ENCODE measurements at places on chromosomes 7 and 10.

DNA sequence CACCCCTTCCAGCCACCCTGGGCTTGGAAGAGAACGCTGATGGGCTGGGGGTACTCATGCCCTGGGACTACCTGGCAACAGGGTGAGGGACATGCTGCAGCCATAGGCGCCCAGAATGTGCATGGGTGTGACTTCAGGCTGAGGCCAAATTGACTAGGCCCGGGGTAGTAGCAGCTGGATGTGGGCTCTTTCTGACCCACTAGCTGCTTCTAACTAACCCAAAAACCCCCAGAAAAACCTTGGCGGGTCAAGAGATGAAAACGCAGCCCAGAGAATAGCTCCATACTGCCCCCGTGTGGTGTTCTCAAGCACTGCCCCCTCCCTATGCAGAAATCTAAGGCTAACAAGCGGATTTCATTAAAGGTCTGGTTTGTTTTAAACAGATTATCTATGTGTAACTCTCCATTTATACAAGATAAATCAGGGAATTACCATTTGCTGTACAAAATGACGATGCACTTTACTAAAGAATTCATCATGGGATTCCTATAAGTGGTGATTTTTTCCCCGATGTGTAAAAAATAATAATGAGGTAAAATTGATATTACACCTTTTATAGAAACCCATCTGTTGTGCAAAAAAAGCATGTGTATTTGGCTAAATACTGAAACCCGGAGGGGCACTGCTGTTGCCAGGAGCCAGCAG, 4.2 kb downstream of the SMARCD3 start:
- H3K27ac ChIP-seq = no peak overlapping the region
- H3K4me3 ChIP-seq = no peak overlapping the region
- no peaks in the 10 kb centered on the region for H3K27me3 ChIP-seq
- H3K36me3 ChIP-seq = no peaks in the 10 kb centered on the region
- peaks cover 55% of the 10 kb centered on the region for H3K4me1 ChIP-seq

- no peak overlapping the region for H3K27ac ChIP-seq
- H3K27me3 ChIP-seq = no peaks in the 10 kb centered on the region
- no peak for DNase-seq
- H3K4me3 ChIP-seq = no peak overlapping the region
These were observed 49.3 kb downstream of the TPK1 start for GRCh38 chr7:144786522-144786921.

DNA sequence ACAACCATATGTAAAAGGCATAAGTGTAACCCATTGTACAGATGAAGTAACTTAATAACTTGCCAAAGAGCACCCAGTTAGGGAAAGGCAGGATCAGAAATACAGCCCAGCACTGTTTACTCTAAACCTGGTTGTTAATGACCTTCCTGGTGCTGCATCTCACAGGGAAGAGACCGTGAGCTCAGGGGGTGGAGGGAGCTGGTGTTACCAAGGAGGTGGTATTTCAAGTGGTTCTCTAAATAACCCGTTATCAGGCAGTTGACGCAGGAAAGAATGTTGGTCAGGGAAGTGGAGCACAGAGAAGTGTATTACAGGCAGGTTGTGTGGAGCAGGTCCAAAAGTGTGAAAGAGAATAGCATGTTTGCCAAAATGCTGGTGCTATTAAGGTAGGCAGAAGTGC, 4.4 kb upstream of the ST7 start:
- H3K36me3 ChIP-seq = no peaks in the 10 kb centered on the region
- no peaks in the 10 kb centered on the region for H3K27me3 ChIP-seq
- DNase-seq = no peak
- H3K27ac ChIP-seq = no peak overlapping the region
- no peak overlapping the region for H3K4me3 ChIP-seq

- H3K27me3 ChIP-seq = no peaks in the 10 kb centered on the region
- H3K36me3 ChIP-seq = no peaks in the 10 kb centered on the region
- no peak for DNase-seq
- H3K4me3 ChIP-seq = no peak overlapping the region
These were observed 32.5 kb downstream of the MAP3K8 start for GRCh38 chr10:30466445-30466844.

GRCh38 chr7:1569016-1569415, 816 bp downstream of the PSMG3 start:
- DNase-seq = no peak
- peaks cover 5% of the 10 kb centered on the region for H3K36me3 ChIP-seq
- peak overlapping the region; percentile 85 for H3K27ac ChIP-seq
- H3K27me3 ChIP-seq = no peaks in the 10 kb centered on the region
- H3K4me1 ChIP-seq = peaks cover 7% of the 10 kb centered on the region

DNA sequence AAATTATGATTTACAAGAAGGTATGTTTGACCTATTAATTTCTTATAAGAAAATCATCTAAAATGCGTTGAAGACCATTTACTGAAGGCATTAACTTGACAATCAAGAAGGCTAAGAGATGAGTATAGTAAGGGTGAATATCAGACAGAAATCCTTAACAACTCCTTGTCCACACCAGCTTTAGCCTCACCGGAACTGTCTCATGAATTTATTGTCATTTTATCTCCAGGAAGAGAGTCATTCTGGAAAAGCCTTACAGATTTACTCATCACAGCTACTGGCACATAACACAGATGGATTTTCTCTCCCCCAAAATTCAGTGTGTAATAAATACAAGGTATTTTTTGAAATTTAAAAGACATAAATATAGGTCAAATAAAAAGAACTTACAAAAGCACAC, 129.4 kb upstream of the LSM8 start:
- H3K27ac ChIP-seq = no peak overlapping the region
- H3K36me3 ChIP-seq = no peaks in the 10 kb centered on the region
- H3K4me3 ChIP-seq = no peak overlapping the region

DNA sequence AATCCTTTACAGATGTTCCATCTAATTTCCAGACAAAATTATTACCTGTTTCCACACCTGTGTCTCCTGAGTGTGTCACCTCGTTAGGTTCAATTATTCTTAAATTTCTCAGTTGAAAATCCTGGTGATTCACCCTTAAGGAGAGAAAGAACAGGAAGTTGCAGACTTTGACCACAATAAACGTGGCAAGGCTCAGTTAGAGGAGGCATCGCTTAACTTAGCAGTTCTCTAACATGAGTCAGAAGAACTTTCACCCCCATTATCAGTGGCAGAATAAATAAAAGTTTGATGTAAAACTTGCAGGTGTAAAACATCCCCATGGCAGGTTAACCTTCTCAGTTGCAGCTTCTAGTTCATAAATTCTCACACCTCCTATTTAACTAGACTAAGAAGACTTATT, 8.3 kb downstream of the XPNPEP1 start:
- DNase-seq = peak; percentile 72
- no peaks in the 10 kb centered on the region for H3K27me3 ChIP-seq
- no peak overlapping the region for H3K4me3 ChIP-seq
- H3K36me3 ChIP-seq = no peaks in the 10 kb centered on the region

DNA sequence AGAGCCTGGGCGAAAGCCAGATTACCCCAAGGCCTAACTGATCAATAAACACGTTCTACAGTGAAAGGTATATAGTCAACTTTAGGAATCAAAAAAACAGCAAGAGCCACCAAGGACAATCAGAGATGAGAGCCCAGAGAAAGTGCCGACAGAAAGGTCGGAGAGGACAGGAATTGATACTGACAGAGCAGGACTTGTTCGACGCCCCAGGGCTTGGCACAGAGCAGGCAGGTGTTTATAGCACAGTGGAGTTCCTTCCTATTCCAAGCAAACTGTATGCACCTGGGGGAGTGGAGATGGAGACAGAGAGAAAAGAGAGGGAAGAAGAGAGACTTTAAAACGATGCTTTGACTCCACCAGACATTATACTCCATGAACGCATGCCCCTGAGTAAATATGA, 39.5 kb downstream of the PPP1R3C start:
- H3K27me3 ChIP-seq = no peaks in the 10 kb centered on the region
- H3K36me3 ChIP-seq = no peaks in the 10 kb centered on the region
- no peak for DNase-seq
- H3K4me3 ChIP-seq = no peak overlapping the region

- H3K4me3 ChIP-seq = no peak overlapping the region
- no peaks in the 10 kb centered on the region for H3K27me3 ChIP-seq
- DNase-seq = no peak
- no peak overlapping the region for H3K27ac ChIP-seq
- H3K36me3 ChIP-seq = peaks cover 10% of the 10 kb centered on the region
These were observed 26.5 kb downstream of the LMTK2 start for GRCh38 chr7:98133181-98133580.

GRCh38 chr7:51033727-51034520, 251.2 kb upstream of the GRB10 start:
- no peaks in the 10 kb centered on the region for H3K4me1 ChIP-seq
- no peak overlapping the region for H3K27ac ChIP-seq
- H3K4me3 ChIP-seq = no peak overlapping the region
- DNase-seq = no peak

DNA sequence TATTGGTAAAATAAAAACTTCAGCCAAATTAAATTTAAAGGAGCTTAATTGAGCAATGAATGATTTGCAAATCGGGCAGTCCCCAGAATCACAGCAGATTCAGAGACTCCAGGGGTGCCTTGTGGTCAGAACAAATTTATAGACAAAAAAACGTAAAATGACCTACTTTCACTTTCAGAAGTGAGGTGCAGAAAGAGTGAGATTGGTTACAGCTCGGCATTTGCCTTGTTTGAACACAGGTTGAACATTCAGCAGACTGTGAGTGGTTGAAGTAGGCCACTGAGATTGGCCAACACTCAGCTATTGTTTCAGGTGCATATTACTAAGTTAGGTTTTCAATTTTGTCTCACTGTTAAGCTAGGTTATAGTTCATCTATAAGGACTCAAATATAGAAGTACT, 153.4 kb downstream of the BICC1 start:
- no peaks in the 10 kb centered on the region for H3K36me3 ChIP-seq
- DNase-seq = no peak
- H3K4me3 ChIP-seq = no peak overlapping the region
- no peak overlapping the region for H3K27ac ChIP-seq

DNA sequence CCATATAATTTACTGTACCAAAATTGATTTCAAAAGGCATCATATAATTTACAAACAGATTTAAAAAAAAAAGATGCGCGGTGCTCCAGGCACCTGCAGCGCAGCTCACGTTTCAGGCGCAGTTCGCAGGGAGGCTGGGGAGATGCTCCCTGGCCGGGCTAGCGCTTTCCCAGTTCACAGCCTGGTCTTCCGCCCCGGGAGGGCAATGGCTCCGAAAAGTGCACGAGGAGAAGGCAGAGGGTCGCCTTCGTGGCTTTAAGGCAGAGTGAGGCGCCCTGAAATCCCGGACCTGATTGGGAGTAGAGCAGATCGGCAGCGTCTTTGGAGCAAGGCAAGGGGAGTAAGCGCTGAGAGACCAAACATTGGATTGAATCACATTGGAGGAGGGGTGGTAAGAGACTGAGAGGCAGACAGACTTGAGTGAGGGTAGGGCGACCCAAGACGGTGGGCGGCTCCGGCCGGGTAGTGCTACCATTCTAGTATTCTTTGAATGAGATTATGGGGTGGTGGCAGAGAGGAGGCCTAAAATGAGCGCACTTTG, 1.5 kb downstream of the NEUROG3 start:
- peaks cover 4% of the 10 kb centered on the region for H3K4me1 ChIP-seq
- H3K27me3 ChIP-seq = peaks cover 38% of the 10 kb centered on the region
- no peak overlapping the region for H3K27ac ChIP-seq
- no peaks in the 10 kb centered on the region for H3K36me3 ChIP-seq

DNA sequence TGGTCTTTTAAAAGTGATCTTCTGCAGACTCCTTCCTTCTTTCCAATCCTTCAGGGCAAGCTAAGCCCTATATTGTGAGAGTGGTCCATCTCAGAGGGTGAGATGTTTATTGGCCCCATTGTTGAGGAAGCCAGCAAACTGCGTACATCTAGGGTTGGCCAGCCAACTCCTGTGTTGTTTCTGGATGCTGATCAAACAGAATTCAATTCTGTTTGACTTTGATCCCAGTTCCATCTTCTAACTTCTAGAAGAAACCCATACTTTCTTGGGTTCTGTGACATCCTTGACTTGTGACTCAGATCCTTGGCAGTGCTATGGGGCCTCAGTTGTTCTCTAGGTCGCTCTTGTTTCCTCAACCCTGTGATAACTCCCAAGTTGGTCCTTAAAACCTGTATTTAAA, 116.2 kb downstream of the LSMEM1 start:
- H3K4me1 ChIP-seq = no peaks in the 10 kb centered on the region
- no peak for DNase-seq
- H3K27ac ChIP-seq = no peak overlapping the region
- no peaks in the 10 kb centered on the region for H3K36me3 ChIP-seq
- H3K4me3 ChIP-seq = no peak overlapping the region

DNA sequence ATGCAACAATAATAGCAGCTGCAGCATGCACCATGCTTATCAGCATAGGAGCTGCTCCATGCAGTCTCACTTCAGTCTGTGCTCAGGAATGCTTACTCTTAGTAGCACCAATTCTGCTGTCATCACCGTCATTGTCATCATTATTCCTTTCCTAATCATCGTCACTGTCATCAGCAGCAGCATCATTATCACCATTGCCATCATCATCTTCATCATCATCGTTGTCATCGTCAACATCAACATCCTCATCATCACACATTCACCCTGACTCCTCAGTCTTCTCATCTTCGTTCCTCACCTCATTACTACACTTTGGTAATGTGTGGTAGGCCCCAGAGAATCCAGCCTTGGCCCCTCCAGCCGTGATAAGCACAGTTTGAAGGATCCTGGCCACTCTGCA, 545.0 kb downstream of the TNS3 start:
- no peak for DNase-seq
- no peaks in the 10 kb centered on the region for H3K27me3 ChIP-seq
- H3K36me3 ChIP-seq = no peaks in the 10 kb centered on the region
- H3K4me1 ChIP-seq = no peaks in the 10 kb centered on the region
- H3K4me3 ChIP-seq = no peak overlapping the region
- H3K27ac ChIP-seq = no peak overlapping the region

DNA sequence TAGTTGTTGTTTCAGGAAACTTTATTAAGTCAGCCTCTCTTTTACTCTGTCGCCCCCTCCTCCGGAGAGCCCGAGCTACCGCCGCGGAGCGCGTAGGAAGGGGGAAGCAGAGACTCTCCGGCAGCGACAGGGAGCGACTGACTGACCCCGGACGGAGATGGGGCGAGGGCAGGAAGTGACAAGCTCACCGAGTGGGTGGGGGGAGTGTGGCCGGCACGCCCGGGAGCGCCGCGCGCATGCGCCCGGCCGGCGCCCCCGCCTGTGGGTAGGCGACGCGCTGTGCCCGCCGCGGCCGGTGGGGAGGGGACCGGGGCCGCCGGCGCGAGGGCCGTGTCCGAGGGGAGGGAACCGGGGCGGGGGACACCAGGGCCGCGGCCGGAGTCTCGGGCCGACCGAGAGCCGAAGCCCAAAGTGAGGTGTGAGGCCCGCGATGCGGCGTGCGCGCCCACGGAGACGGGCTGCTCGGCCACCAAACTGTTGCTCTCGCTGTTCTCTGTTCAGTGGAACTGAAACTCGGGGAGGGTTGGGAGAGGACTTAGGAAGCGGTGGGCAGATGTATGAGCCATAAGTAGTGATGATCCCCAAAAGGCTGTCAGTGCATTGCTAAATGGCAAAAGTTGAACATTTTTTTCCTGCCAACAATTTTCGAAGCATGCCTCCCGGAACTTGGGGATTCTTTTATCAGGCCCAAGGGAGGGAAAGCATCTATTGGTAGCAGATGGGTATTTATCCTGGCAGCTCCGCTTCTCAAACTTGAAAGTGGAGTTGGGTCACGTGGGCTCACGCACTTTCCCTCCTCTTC, at the start of gene ZNF800:
ZNF800 (minus strand) TSS at position 143 of the 802 bp plus-strand sequence. CDS start 1,151 bp downstream, outside the sequence.
- H3K27me3 ChIP-seq = no peaks in the 10 kb centered on the region
- peak within 1 kb of the TSS; percentile 92 for H3K4me3 ChIP-seq
- peaks cover 13% of the 10 kb centered on the region for H3K36me3 ChIP-seq
- peak; percentile 92 for DNase-seq
- H3K4me1 ChIP-seq = no peaks in the 10 kb centered on the region
